ENCODE measurements at places on chromosomes 12 and 14.
A peak's percentile ranks its signal among the peaks of the same experiment; 100 is the strongest.

GRCh38 chr12:105474672-105475071, 144.2 kb downstream of the C12orf75 start:
- no peak for DNase-seq

- DNase-seq: no peak
These were observed 364.8 kb downstream of the CACNA1C start for GRCh38 chr12:2417481-2418160.

- no peak for DNase-seq
These were observed 2.5 kb downstream of the HHIPL1 start for GRCh38 chr14:99647411-99647810.

GRCh38 chr12:104490186-104490585, 33.4 kb downstream of the CHST11 start:
- DNase-seq: no peak

DNA sequence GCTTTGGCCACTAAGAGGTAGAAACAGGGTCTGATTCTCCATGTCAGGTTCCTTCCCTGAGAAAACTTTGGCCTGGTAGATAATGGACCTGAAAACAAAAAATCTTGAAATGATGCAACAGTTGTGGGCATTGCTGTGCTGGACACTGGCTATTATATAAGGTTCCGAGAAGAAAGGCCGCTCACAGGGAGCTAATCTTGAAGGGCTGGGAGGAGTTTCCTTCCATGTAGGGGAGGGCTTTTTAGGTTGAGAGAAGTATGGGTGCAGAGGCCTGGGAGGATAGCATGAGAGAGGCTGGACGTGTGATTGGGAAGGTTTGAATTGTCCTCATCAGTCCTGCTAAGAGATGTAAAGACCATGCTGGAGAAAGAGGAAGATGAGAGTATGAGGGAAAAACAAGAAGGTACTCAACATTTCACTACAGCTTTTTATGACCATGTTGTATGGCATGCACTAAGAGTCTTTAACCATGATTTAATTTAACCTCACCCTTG, 11.6 kb downstream of the LRRK2 start:
- no peak for DNase-seq

- no peak for DNase-seq
These were observed 16.5 kb upstream of the SEL1L start for GRCh38 chr14:81550001-81550637.

DNA sequence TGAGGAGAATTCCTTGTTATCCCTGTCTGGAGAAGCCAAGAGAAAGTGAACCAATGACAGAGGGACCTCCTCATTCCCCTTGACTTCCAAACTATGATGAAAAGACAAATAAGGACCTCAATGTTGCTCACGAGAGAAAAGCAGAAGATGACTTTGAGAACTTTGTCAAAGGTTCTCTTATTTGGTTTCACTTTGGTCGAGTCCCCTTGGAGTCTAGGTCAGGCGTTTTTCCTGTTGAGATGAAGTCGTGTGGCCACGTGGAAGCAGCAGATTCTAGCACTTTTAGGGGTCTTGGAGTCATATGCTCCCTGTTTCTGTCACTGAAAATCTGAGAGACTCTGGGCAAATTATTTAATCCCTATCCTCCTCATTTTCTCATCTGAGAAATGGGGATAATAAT, 33.8 kb upstream of the COL2A1 start:
- no peak for DNase-seq

- DNase-seq: no peak
These were observed 52.7 kb upstream of the HIF1A start for GRCh38 chr14:61642614-61642982.

DNA sequence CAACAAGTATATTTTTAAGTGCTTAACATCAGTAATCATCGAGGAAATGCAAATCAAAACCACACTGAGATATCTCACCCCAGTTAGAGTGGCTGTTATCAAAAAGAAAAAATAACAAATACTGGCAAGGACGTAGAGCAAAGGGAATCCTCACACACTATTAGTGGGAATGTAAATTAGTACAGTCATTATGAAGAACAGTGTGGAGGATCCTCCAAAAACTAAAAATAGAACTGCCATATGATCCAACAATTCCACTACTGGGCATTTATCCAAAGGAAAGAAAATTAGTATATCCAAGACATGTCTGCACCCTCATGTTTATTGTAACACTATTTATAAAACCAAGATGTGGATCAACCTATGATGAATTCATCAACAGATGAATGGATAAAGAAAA, 149.0 kb upstream of the PWP1 start:
- no peak for DNase-seq

DNA sequence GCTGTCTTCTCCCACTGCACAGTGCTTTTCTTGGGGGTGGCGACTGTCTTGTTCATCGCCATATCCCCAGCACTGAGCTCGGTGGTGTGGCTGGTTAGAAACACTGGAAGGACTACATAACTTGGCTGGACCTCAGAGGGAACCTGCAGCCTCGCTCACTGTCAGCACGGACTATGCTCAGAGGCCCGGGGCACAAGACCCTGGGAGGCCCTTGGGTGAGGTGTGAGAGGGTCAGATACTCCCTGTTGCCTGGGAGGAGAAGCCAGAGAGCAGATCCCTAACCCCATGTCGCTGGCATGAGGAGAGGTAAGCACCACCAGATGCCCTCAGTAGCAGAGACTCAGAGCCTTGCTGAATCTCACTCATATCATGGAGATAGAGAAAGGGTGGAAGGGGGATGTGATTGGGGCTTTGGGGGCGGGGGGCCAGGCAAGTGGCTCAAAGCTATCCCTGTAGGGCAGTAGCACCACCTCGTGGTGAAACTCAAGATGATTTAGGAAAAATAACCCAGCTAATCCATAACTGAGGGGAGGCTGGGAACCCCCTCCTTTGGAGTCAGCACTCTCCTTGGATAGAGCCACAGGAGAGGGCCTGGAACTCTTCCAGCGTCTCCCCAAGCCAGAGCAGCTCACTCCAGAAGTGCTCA, 18.7 kb upstream of the HDAC7 start:
- peak; percentile 20 for DNase-seq

DNA sequence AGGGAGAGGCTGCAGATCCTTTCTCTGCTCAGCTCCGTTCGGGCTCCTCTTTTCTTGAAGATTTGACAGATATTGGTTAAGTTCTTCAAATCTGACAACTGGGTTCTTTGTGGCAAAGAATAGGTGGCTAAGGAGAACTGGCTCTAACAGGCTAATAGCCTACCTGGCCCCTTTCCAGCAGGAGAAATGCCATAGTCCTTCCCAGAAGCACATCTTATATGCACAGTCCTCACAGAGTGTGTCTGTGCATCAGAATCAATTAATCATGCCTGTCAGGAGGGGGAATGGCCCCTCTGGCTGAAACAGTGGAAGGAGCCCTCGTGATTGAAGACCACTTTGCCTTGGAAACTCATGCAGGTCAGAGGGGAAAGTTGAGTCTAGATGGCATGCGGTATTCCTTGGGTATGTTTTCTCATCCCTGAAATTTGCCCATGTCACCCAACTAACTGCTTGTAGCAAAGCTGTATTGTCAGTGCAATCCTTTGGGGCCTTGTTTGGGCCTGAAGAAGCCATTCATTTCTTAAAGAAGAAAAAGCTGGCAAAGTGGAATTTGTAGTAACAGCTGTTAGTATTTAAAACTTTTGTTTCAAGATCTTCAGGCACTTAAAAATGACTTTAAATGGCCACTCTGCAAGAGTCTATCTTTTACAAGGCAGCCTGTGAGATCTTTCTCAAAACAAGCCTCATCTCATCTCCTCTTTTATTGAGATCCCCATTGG, 251.5 kb downstream of the ZFP36L1 start:
- no peak for DNase-seq

DNA sequence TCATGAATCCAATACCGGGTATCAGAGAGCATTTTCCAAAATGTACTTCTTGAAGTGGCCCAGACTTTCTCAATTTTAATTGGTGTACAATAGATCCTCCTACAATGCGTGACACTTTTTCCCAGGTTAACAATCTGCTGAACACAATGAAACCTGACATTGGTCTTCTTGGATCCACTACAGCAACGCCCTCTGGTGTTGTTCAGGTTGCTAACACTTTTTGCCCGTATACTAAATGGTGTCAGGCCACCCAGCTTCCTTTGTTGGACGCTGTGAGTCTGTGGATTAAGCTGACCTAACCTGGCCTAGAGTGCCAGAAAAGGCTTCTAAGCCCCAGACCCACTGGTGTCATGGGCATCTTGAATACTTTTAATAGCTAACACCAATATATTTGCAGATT, 89.2 kb downstream of the KCNK10 start:
- DNase-seq: no peak

DNA sequence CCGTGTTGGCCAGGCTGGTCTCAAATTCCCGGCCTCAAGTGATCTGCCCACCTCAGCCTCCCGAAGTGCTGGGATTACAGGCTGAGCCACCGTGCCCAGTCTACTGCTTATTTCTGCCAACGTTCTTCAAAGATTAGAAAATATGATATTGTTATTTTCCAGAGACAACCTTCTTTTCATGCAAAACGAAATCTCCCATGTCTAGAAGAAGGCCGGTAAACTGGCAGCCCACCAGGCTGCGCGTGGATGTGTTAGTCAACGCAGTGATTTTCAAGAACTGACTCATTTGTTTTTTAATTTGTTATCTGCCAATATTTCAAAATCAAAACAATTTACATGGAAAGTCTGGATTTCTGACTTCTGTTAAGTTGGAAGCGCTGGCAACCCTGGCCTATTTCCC, 169.6 kb downstream of the RIMBP2 start:
- no peak for DNase-seq

DNA sequence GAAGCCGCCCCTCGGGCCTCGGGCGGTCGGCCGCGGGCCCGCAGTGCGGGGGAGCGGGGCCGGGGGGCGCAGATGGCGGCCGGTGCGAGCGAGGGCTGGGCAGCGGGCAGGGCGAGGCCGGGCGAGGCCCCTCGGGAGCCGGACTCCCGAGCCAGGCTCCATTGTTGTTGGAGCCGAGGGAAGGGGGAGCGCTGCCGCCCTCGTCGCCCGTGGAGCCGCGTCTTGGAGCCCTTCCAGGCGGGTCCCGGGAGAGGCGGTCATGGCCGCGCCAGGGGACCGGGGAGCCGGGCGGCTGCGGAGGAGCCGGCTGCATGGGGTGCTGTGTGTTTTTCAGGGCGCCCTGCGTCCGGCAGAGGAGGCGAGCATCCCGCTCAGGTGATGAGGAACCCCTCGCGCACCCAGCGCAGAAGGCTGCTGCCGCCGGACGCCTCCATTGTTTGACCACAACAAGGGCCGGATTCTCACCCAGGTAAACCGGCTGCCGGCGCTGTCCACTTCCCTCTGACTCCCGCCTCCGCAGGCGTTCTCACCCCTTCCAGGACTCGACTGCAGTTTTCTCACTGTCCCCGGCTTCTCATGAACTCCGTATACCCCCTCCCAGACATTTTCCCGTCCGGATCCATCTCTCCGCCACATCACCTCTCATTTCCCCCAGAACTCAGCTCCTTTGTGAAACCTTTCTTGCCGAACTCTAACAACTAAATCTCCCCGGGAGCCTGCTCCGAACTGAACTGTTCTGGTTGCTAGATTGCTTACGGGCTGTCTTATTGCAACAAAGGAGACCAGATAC, 732 bp downstream of the ZNF664 start:
- DNase-seq: peak; percentile 16

- DNase-seq: no peak
These were observed 9.6 kb upstream of the IFI27L2 start for GRCh38 chr14:94139006-94139405.

GRCh38 chr12:80766897-80767296, 50.2 kb downstream of the MYF5 start:
- DNase-seq: no peak

DNA sequence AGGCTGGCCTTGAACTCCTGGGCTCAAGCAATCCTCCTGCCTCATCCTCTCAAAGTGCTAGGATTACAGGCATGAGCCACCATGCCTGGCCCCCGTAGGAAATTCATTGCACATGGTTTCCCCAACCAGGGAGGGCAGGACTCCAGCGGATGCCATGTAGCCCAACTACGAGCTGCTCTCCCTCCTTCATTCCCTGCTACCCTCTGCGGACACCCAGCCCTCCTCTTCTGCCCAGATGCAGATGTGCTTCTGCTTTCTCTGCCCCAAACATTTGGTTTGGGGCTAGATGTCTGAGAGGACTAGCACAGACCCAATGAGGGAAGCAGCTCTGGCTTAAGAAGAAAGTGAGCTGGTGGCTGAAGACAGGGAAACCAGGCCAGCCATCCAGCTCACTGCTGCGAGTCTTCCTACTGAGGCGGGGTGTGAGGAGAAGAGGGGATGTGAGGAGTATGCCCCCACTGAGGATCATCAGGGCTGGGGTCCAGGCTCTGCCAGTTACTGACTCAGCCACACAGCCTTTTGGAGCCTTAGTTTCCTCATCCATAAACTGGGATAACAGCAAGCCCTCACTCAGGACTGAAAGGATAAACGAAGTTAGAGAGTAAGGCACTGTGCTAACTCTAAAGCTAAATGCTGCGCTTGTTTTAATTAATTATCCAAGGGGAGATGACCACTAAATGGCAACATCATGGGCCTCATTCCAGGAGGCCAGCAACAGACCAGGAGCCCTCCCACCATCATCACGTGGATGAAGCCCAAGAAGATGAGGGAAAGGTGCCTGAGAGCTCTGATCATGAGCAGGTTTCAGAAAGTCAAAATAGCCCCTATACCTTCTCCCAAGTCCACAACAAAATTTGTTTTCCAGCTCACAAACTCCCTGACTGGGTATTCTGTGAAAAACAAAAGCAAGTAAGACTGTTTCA, 10.9 kb downstream of the CTDSP2 start:
- DNase-seq: no peak

GRCh38 chr14:105168979-105169507, 467 bp upstream of the JAG2 start:
- DNase-seq: no peak

DNA sequence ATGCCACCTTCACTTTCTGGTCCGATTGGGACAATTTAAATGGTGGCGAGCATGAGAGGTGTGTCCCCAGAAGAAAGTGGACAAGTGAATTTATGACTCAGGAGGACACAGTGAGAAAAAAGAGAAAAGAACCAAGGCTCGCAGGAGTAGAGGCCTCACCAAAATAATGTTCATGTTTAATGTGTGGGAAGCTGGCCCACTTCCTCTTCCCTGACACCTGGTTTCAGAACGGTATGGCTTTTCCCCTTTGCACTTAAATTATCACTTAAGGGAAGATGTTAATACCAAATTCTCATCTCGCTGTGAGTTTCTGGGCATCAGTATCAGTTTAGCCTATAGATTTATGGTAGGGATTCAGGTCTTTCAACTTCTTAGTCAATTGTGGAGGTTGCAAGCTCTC, 226.4 kb downstream of the GLT1D1 start:
- no peak for DNase-seq

DNA sequence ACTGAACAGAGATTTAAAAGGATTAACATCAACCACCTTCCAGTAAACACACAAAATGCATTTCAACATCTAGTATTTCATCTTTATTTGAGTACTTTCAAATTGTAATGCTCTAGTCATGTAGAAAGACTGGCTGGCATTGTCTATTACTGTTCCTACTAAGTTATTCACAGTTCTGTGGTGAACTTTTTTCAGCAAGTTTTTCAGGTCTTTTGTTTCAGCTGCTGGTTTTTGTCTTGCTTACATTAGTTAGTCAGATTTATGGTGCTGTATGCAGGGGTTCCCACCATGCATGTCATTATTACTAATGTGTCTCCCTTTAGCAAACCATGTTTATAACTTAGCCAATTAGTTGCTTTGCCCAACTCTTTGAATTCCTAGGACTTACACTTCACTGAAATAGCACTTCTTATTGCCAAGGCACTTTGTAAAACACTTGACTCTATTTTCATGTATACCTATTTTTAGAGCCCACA, 253.4 kb upstream of the KITLG start:
- no peak for DNase-seq

Measured in NCI-H446 (cell line).